HuH-7 (cell line): ENCODE measurements at places on chromosomes 3 and 15.

DNA sequence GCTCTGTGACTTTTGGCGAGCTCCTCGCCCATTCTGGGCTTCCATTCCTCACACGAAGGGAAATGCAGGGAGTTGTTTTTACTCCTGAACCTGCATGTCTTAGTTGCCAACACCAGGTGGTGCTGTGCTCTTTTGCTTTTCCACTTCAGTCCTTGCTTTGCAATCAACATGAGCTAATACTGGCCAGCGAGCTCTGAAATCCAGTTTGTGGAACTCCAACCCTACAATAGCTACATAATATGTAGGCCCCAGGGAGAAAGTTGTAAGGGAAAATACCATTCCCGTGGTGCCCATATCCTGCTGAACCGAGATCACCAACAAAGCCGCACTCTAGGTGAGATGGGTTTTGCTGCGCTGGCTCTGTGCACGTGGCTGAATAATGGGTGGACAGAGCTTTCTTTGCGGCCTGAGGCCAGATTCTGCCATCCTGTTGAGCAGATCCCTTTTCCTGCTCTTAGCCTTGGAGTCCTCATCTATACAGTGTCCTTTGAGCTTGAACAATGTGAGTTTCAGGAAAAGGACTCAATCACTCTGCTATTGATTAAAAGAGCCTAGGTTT is 25.0 kb downstream of the LSM3 start:
- DNase-seq = peak; percentile 80

DNA sequence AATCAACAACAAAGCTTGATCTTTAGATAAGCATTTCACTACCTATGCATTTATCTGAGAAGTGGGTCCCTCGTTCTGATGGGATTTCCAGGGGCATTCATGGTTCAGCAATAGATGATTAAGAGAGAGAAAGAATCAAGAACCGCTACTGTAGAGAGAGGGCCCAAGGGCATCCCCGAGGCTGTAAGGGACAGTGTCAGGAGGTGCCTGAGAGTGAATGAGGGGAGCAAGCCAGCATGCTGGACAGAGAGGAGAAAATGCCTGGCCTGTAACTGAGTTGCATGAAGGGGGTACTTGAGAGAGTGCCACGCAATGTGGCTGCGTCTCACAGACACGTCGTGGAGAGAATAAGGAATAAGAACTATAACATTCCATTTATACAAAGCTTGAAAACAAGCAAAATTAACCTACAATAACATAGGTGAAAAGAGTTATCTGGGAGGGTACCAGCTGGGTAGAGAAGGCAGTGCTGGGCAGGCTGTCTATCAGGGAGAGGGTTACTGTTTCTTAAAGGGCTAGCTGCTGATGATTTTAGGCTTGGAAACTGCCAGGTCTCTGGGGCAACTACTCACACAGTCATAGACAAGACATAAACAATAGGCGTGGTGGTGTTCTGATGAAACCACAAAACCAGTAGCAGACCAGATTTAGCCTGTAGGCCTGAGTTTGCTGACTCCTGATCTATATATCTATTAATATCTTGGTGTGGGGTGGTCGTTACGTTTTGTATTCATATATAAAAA is 374.6 kb upstream of the CFAP20DC start:
- no peak for DNase-seq

DNA sequence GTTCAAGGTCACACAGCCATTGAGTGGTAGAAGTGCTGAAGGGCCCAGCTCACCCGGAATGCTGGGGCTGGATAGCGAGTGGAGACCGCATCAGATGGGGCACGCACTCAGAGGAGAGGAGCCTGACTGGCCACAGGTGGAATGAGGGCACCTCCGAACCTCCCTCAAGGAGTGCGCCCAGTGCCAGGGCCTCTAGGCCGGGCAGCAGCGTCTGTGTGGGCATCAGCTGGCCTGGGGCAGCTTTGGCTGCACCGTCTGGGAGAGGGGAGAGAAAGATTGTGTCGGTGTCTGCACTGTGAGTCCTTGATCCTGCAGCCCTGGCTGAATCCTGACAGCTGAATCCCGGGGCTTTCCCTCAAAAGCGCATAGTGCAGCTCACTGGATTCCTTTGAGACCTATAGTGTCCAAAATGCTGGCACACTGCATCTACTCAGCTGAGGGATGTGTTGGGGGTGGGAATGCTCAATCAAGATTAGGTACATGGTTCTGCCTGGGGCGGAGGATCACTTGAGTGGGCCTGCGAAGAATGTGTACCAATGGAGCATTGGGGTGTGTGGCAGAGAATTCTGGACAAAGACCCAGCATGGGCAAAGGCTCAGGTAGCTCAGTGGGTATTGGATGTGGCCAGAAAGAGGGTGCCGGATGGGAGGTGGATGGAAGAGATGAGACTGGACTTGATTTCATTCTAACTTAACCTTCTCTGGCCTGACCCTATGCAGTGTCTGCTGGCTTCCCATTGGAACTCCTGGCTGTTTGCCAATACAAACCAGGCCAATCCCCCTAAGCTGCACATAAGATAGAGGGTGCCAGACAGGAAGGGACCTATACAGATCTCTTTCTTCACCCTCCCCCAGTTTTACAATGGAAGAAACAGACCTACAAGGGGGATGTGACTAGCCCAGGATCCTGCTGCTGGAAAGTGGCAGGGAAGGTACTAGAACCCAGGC is 950 bp downstream of the ANKDD1A start:
- no peak for DNase-seq

GRCh38 chr3:186849374-186849975 is 7.0 kb downstream of the ADIPOQ start:
- DNase-seq = peak; percentile 69

- peak; percentile 90 for DNase-seq
Measured at GRCh38 chr3:119579366-119580066, at the start of gene ADPRH. Gene ADPRH, plus strand, starts transcription at chr3:119579492. Its CDS starts 2,678 bp downstream, at chr3:119582170.

DNA sequence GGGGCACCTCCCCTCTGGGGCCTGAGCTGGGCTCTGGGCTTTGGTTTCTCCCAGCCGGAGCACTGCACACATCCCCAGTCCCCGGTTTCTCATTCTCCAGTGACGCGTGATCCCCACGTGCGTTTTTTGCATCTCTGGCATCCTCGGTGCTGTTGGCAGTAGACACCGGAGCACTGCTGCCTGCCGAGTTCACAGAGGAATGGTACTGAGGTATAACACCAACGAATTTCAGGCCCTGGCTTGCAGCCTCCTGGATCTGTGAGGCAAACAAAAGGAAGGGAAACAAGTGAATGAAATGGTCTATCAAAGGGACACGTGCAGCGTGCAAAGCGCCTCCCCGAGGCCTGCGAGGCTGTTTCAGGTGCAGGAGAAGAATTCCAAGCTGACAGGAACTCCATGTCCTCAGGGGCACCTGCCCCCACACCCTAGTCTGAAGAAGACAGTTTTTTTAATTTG is 112.9 kb downstream of the OXNAD1 start:
- no peak for DNase-seq
